ENCODE measurements at places on chromosomes 7 and 10.

DNA sequence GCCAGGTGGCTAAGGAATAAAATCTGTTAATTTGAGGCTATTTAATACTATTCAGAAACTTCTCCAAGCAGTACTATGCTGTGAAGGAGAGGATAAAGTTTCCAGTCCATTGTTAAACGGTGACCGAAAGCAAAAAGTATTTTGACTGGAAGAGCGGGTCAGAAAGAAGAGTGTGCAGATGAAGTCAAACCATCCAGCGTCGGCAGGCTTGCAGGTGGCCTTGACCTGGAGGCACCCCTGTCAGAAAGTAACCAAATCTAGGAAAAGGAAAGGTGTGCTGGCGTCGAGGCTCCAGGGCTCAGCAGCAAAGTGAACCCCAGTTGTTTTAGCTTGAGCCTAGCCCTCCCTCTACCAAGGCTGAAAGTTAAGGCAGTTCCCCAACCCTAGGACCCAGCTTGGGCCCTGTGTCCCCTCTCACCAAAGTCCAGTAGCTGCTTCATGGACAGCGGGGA, 544 bp downstream of the PDK4 start:
- DNase-seq: no peak

- peak; percentile 75 for DNase-seq
These were observed 21.1 kb downstream of the PLAU start for GRCh38 chr10:73931767-73932619.

GRCh38 chr7:18313965-18314364, 181.6 kb upstream of the HDAC9 start:
- no peak for DNase-seq

DNA sequence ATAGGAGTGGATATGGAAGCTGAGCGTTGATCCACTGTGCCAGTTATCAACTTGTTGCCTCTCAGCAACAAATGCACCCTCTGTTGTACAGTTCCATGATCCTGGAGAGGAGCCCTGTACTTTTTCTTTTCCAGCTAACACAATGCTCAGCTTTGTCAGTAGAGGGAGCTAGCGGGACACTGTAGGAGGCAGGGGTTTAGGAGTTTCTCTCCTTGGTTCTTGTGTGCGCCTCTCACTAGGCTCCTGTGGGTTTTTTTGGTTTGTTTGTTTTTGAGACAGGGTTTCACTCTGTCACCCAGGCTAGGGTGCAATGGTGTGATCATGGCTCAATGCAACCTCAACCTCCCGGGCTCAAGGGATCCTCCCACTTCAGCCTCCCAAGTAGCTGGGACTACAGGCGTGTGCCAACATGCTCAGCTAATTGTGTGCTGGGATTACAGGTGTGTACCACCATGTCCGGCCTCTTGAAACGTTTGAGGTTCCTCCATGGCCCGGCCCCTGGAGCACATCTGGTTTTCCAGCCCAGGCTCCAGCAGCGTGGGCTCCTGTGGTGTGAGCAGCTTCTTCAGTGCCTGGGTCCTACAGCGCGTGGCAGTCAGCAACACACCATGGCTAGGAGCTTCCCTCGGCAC, 12.0 kb upstream of the MARVELD1 start:
- peak; percentile 82 for DNase-seq

- no peak for DNase-seq
These were observed 190.0 kb downstream of the CFTR start for GRCh38 chr7:117669818-117670217.

- no peak for DNase-seq
These were observed 166.6 kb downstream of the THSD7A start for GRCh38 chr7:11665357-11665756.

DNA sequence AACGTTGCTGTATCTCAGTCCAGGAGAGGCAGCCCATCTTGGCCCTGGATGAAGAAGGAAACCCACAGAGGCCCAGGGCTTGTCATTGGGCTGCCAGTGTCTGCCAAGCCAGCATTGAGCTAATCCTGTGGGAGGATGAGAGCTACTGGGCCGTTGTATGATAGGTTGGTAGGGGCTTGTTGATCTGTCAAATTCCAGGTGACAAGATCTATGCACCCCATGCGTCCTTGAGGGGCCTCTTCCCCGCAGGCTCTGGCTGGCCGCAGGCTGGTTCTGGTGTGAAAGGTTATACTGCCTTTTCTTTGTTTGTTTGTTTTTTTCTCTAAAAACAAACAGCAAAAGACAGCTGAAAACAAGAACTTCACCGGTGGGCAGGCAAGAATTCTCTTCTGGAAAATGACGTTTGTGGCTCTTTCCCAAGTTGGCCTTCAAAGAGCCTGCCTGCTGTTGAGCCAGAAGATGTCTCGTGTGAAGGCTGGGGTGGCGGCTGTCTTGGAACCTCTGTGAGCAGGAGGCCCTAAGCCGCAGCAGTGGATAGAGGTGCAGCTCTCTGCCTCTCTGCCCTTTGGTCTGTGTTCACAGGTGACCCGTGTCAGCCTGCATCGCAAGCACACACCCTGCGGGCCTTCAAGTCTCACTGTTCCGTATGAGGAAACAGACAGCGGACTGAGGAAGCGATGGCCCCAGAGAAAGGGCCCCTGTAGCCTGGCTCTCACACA, 23.3 kb downstream of the CYP17A1 start:
- DNase-seq: no peak

GRCh38 chr7:128831178-128831993, 1.2 kb downstream of the FLNC start:
- peak; percentile 49 for DNase-seq

DNA sequence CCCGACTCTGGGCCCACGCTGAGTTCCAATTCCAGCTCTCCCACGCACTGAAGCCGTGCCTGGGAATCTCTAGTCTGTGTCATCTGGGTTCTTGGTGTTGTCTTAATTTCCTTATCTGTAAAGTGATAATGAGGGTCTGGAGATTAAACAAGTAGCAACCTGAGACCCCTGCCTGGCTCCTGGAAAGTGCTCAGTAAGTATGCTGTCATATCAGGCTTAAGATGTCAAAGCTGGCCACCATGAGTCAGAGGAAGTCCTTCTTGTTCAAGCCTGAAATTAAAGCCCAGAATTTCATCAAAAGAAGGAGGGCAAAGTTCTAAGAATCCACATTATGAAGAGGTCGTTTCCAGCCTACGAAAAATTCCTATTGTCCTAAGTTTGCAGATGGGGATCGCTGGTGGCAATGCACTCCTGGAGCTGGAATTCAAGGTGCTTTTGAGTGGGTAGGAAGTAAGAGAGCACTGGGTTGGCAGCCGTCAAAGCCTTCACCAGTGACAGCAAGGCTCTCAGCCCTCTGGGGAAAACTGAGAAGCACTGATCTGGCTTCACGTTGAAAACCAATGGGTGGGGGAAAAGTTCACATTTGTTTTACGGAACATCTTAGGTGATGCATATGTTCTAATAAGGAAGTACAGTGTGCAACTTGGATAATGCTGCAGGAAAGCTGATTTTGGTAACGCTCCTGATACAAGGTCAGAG, 50.3 kb upstream of the NCAPG2 start:
- no peak for DNase-seq

DNA sequence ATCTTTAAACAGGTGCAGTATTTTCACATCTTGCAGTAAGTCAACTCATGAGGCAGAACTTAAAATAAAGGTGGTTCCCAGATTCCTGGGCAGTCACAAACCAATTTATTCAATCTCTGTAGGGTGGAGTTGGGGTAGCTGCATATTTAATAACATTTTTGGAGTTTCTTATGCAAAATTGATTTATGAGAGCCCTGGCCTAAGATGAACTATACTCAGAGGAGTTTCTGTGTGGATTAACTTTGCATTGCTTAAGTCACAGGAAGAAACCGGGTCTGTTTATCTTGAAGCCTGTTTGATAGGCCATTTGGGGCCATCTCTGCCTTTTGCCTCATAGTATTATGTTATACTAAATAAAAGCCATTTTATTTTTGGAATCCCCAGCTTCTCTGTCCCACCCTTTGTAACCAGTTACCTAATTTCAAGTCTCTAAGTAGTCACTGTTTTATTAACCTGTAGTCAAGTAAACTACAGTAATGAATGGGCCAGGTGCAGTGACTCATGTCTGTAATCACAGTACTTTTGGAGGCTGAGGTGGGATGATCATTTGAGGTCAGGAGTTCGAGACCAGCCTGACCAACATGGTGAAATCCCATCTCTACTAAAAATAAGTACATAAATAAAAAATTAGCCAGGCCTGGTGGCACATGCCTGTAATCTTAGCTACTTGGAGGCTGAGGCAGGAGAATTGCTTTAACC, 104.4 kb upstream of the FAM3C start:
- no peak for DNase-seq

- DNase-seq: no peak
These were observed 187.9 kb downstream of the PTPRN2 start for GRCh38 chr7:158399762-158400161.

DNA sequence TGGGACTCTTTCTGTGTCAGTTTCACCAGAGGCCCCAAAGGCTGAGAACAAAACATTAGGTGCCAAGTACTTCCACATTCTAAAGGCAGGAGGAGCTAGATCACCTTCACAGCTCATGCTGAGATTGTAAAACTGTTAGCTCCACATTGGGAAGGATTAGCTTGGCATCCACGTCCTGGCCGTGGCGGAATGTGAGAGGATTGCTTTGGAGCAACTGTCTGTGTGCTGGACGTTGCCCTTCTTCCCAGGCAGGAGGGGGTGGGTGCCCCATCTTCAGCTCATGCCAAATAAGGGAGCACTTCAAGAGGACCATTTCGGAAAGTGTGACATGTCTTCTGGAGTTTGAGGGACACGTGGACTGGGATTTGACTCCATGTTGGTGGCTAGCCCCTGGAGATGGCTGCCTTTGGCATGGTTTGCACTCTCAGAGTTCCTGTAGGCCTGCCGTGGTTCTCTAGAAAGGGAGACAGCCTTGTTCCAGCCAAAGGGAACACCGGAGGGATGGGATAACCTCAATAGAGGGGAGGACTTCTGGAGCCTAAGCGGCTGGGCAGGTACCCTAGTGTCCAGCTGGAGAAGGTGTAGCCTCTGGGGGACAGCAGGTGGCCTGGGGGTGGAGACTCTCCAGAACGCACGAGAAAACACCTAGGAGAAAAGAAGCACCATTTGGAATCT, 19.9 kb upstream of the FMC1 start:
- DNase-seq: peak; percentile 23

DNA sequence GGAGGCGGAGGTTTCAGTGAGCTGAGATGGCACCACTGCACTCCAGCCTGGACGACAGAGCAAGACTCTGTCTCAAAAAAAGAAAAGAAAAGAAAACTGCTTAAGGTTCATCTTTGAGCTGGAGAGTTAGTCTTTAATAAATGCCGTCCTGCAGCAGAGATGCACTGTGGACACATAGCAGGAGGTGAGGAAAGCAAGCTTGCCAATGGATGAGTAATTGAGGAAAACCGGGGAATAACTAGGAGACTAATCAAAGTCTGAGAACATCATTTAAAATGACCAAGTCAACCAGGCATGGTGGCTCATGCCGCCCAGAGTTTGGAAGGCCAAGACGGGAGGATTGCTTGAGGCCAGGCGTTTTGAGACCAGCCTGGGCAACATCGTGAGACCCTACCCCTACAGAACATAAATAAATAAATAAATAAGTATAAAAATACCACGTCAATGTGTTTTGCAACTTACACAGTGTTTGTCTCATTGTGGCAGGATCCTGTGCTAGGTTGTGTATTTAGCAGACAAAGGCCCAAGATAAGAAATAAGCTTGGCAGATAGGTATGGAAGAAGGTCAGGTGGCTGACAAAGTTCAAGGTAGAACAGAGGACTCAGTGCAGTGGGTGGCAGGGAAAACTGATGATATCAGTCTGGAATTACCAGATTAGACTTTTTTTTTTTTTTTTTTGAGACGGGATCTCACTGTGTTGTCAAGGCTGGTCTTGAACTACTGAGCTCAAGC, 115.7 kb upstream of the KMT2C start:
- DNase-seq: no peak

GRCh38 chr7:7897949-7898515, 70.6 kb upstream of the GLCCI1 start:
- no peak for DNase-seq

- no peak for DNase-seq
These were observed 25.1 kb downstream of the SLC25A40 start for GRCh38 chr7:87850836-87851593.

GRCh38 chr7:291373-292092, 1.6 kb downstream of the FOXL3 start:
- no peak for DNase-seq

- no peak for DNase-seq
These were observed 221.7 kb downstream of the ARHGAP21 start for GRCh38 chr10:24502006-24502405.

DNA sequence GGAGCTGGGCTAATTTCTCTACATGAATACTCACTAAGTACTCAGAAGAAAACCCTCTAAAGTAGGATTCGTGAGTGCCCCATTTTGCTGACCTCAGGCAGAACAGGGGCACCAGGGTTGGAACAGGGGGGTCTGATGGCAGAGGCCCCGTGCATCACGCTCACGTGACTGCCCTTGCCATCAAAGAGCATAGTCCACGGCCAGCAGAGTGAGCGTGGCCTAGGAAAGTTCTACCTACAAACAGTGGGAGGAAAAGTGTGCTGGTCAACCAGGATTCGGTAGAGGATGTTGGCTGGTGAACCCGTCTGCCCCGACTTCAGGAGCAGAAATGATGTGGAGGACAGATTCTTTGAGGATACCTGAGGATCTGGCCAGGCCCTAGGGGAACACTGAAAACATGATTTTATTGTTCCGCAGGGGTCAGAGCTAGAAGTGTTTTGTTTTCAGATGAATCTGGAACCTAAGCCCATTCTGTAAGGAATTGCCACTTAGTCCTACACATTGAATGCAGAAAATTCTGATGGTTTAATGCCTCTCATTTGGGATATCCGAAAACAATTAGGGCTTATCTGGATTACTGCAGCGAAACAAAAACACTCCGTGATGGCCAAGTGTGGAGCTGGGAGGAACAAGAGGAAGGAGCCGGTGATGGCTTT, 138.8 kb upstream of the SHH start:
- DNase-seq: no peak

GRCh38 chr7:129471402-129471827, 30.9 kb upstream of the SMKR1 start:
- DNase-seq: no peak

DNA sequence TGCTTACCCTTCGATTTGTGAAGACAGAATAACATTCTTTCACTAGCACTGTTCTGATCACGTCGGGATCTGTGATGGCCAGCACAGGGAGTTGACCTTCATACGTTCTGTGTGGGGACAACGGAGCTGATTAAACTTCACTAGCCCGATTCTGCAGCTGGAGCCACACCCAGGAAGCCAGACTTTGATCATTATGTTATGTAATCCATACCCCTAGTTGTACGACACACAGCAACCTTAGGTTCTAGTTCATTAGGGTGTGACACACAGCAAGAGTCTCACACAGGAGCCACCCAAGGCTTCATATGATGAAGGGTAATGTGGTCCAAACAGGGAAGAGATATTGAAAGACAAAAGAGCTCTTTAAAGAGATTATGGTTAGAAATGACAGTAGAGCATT, 7.2 kb downstream of the CYP3A5 start:
- no peak for DNase-seq

- no peak for DNase-seq
These were observed 8.4 kb upstream of the STK32C start for GRCh38 chr10:132316133-132316532.

DNA sequence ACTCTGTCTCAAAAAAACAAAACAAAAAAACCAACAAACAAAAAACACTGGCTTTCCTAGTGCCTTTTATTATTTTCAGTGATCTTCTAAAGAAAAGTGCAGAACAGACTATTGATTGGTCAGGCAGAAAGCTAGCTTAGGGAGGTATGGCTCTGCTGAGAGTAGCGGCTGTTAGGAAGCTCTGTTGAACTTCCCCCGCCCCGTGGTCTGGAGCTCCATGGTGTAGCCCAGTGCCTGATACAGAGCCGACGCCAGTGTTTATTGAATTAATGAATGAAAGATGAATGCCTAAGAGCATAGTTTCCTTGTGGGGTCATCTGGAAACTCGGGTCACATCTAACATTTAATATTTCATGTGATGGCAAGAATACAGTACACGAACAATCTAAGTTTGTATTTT, 90.5 kb upstream of the ARMC3 start:
- DNase-seq: no peak

- DNase-seq: no peak
These were observed 380.5 kb upstream of the AUTS2 start for GRCh38 chr7:69217516-69218350.

Measured in GM10248 (cell line).